Calu3 (cell line): ENCODE measurements at places on chromosomes 5 and 9.

- no peak for DNase-seq
Observed at GRCh38 chr9:88750832-88751360, 215.9 kb downstream of the NXNL2 start.

GRCh38 chr9:77909306-77909705, 122.3 kb downstream of the GNAQ start:
- DNase-seq: no peak

DNA sequence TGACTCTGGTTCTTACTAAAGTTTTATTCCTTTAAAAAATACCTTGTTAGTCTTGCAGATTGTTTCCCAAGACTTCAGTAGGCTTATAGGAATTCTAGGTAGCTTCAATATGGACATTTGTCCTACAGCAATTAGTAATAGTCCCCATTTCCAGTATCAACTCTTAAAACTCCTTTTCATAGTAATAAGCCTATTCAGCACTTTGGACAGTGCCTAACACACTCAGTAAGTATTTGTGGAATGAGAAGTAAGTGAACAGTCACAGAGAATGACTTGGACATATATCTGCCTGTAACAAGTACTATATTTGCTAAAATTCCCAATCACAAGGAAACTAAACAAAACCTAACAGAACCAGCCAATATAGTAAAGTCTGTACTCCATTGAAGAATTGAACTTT, 1291.8 kb upstream of the DMAC1 start:
- DNase-seq: no peak

GRCh38 chr9:137441289-137441934, at the start of gene ENTPD8:
TSS of gene ENTPD8 (minus strand) at chr9:137441357. CDS start at chr9:137438285, 3,072 bp downstream.
- peak; percentile 71 for DNase-seq

DNA sequence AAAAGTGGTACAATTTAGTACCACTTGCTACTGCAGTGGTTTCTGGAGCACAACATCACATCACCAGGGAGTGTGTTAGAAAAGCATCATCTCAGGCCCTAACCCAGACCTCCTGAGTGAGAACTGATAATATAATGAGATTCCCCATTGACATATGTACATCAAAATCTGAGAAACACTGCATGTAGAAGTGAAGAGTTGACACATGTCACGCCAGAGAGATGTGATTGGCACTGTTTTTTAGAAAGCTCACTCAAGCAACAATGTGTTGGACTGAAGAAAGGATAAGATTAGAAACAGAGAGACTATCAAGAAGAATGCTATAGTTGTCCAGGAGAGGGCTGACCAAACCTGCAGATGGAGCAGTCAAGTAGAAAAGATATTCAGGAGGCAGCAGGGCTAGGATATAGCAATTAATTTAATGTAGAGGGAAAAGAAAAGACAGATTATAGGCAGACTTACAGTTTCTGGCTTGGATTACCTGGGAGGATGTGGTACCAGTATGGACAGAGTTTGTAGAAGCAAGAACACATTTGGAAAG, 324.4 kb upstream of the ADAMTSL1 start:
- no peak for DNase-seq

- no peak for DNase-seq
Observed at GRCh38 chr5:43195670-43196265, 3.7 kb downstream of the NIM1K start.

DNA sequence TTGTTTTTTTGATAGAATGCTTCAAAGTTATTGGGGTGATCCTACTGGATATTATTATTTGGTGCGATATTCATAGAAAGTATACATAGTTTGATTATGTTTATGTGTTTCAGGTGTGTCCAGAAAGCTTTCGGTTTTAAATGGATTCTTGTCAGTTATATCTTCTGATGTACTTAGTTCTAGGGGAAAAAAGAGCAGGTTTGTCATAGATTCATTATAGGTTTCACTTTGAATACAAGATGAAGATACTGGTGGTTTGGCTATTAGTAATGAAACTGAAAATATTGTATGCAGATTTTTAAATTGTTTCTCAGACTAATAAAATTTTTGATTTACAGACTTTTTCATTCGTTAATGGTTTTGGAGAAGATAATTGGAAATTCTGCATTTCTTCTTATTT, 98.9 kb downstream of the MAN2A1 start:
- no peak for DNase-seq

GRCh38 chr9:15328946-15329345, 21.9 kb upstream of the TTC39B start:
- no peak for DNase-seq

DNA sequence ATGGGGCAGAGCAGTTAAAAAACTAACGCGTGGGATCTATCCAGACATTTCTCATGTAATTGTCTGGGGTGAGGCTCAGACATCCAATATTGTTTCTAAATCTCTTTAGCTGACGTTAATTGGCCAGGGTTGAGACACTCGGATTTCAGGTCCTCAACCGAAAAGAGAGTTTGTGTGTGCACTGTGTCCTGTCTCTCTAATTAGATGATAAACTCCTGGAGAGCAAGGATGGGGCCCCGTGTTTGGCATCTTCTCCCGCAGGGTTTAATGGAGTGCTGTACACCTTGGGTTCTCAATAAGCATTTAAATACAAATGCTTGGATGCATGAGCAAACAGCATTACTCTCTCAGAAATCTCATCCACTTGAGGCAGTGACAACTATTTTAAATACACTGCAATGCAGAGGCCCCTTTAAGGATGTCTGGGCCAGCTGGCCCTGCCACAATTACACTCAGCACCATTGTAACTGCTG, 139.6 kb downstream of the MTX3 start:
- no peak for DNase-seq

GRCh38 chr5:54785729-54786591, 199.4 kb downstream of the ESM1 start:
- no peak for DNase-seq

GRCh38 chr9:137048655-137049543, 2.9 kb upstream of the NPDC1 start:
- no peak for DNase-seq

- DNase-seq: no peak
Observed at GRCh38 chr5:19615071-19615470, 372.9 kb downstream of the CDH18 start.

DNA sequence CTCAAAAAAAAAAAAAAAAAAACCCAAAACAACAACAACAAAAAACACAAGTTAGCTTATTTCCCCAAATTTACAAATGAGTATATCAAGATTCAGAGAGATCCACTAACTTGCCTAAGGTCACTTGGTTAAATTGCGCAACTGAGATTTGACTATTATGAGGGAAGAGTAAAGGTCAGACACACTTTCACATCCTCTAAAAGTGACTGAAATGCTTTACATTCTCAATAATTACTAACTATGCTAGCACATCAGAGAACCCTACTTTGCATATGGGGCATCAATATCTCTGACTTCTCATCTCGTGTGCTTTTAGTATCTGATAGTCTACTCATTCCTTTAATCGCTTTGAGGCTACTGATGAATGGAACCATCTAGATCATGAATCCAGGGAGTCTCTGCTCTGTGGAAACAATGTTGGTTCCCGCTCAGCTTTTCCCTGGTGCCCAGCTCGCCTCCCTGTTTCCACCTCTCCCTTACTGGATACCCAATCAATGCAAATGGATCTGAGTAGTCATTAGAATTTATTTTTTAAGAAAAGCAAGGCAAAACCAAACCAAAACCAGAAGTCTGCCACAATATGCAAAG, 182.1 kb upstream of the TRIM32 start:
- DNase-seq: no peak

- DNase-seq: no peak
Observed at GRCh38 chr5:67243944-67244343, 47.3 kb upstream of the CD180 start.

- DNase-seq: no peak
Observed at GRCh38 chr9:26675035-26675434, 217.6 kb downstream of the CAAP1 start.

DNA sequence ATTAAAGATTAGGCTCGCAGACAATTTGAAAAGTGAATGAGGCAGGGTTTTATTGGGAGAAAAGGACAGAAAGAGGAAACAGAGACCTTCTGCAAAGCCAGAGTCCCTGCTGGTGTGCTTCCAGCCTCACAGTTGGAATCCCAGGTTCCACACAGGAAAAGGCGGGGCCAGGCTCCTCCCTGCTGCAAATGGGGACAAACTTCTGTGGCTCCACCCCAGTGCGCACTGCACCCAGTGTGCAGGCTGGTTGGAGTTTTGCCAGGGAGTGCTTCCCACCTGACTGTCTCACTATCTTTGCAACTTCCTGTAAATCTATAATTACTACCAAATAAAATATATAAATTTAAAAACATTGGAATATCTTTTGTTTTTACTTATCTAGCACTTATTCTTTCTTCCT, 386.0 kb upstream of the GRIN3A start:
- peak; percentile 2 for DNase-seq

GRCh38 chr5:112958093-112959088, 18.2 kb upstream of the DCP2 start:
- peak; percentile 61 for DNase-seq

- DNase-seq: no peak
Observed at GRCh38 chr9:132494857-132495256, 84.8 kb downstream of the CFAP77 start.

DNA sequence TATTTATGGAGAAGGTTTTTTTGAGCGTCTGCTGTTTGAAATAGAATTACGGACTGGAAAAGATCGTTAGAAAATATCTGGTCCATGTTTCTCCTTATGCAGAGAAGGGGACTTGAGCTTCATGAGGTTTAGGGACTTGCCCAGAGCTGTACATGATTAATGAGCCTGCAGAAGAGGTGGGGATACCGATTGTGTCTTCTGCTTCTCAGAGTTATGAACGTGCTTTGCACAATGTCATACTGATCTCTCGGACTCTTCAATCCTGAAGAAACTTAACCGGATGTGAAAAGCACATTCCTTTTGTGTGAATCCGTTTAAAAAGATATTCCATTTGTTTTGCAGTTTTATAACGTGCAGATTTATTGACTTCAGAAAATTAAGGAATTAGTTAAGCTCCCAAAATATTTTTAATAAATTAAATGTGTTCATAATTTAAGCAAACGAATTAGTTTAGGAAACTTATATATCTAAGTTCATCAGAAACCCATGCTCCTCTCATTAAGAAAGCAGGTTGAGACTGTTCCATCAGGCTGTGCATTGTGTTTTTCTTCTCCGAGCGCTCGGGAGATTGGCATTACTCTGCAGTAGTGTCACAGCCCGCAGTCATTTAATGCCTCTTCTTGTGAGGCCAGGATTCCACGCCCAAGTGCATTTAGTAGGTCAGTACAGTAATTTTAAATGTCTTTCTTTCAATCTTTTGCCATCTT, 40.8 kb upstream of the MEF2C start:
- DNase-seq: no peak

DNA sequence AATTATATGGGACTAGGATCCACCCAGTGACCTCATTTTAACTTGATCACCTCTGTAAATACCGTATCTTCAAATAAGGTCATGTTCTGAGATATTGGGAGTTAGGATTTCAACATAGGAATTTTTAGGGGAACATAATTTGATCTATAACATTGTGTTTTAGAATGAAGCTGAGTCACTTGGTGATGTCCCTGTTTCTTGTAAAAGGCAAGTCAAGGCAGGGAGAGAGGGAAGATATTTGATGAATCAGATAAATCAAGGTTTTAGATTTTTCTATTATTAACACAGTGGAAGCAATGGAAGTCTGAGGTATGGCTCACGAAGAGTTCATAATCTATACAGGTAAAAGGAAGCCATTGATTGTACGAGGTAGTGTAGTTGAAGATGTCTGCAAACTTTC, 11.8 kb upstream of the GPR151 start:
- no peak for DNase-seq
